H1 (cell line): ENCODE measurements at places on chromosomes 3 and 15.

DNA sequence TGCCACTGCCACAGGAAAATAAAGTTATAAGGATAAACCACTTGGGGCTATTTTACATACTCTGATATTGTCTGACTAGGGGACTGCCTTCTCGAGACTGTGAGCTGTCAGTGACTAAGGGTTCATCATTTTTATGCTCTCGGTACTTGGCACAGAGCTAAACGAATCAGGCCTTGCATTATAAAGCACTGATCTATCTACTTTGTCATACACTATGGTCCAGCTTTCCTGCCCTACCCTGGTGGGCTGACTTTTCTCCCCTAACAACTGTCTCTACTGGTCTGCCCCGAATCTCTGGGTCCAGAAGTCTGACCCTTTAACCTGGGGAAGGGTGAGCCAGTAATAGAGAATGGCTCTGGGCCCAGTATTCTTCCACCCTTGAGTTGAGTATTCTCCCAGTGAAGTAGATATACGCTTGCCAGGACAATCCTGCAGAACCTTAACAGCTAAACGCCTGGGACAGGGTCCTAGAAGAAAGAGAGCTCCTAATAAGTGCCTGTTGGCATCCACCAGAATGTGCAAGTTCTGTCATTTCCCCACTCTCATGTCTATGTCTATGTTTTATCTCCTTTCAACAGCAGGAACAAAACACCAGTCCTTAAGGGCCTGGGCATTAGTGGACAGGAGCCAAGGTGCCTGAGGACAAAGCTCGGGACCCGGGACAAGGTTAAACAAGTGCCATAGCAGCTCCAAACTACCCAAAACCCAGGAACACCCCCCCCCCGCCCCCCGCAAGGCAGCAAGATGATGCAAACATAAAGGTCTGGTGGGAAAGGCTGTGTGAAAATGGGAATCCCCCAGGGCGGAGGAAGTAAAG lies 1.2 kb downstream of the LARP6 start:
- DNase-seq, result no peak

DNA sequence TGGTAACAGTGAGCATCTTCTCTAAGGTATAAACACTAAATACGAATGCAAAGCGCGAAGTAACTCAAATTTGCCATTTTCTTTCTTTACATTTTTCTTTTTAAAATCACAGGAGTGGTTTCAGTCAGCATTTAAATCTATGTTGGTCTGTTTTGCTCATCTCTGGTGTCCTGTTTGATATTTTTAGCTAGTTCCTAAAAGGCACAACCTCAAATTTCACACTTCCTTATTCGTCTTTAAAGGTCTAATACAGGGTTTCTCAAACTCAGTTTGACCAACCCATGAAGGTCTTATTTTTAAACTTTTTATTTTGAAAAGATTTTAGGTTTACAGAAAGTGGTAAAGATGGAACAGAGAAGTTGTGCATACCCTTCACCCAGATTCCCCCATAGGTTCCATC lies 201.1 kb downstream of the MAGI1 start:
- no peak for DNase-seq

GRCh38 chr3:14765576-14766427 lies 53.0 kb upstream of the FGD5 start:
- DNase-seq, result no peak

DNA sequence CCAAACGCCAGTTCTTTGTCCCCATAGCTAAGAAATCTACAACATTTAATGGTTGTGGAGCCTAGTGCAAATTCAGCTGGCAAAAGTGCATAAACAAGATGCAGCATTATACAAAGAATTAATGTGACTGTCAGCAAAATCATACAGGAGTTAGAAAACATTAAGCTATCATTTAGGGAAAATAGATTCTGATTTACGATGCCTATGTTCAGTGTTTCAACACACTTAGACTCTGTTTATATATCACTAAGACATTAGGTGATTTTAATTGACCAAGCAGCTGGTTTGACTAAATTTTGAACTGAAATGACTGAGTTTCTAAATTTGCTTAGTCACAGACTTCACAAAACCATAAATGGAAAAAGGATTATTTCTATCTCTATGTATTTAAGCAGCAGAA lies 1076.8 kb downstream of the TBL1XR1 start:
- no peak for DNase-seq

GRCh38 chr3:123750659-123751420 lies 133.3 kb downstream of the MYLK start:
- DNase-seq, result no peak

GRCh38 chr15:93617443-93617842 lies 528.4 kb upstream of the RGMA start:
- DNase-seq, result no peak

GRCh38 chr3:144028798-144029411 lies 57.3 kb downstream of the DIPK2A start:
- no peak for DNase-seq

GRCh38 chr15:48966595-48967301 lies 3.0 kb upstream of the SHC4 start:
- DNase-seq, result no peak

- no peak for DNase-seq
Observed at GRCh38 chr3:47347217-47347801, 33.5 kb upstream of the PTPN23 start.

GRCh38 chr3:149895339-149895738 lies 75.4 kb downstream of the PFN2 start:
- no peak for DNase-seq

DNA sequence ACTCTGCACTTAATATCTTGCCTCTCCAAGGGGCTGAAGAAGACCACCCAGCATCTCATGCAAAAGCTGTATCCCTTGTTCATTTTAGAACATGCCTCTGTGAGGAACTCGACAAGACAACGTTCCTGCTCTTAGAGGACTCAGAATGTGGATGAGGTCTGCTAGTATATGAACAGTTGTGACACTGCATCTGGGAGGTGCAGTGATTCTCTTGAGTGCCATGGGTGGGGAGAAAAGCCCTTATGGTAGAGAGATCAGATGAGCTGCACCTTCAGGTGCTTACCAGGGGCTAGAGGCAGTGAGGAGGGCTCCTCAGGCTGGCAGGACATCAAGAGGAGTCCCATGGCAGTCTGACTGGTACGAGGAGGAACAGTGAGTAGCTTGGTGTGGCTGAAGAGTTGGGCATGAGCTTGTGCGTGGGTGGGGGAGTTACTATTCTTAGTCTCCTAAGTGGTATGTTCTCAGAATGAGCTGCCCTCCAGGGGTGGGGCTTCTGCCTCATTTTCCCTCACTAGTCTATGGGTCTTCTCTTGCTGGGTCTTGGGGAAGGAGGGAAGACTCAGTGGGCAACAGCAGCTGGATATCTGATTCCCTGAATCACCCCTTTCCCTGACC lies 56.7 kb upstream of the ATP2B2 start:
- DNase-seq, result peak; percentile 6

- DNase-seq, result peak; percentile 48
Observed at GRCh38 chr3:139491966-139492365, 15.7 kb upstream of the RBP2 start.

GRCh38 chr3:150348500-150348899 lies 59.6 kb upstream of the TSC22D2 start:
- no peak for DNase-seq

DNA sequence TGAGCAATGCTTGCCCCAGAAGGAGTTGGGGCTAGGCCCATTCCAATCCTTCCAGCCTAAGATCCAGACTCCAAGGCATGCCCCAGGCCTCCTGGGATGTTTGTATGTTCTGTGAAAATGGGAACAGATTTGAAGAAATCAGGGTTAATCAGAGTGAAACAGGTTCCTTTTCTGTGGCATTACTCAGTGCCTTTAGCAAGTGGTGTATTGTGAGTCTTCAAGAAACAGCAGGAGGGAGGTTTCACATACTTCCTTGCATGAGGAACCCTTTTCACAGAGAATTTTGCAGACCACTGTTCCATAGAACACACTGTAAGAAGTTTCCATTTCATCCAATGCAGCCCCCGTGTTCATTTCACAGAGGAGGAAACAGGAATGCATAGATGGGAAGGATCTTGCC lies 8.4 kb upstream of the CDC25A start:
- DNase-seq, result no peak

DNA sequence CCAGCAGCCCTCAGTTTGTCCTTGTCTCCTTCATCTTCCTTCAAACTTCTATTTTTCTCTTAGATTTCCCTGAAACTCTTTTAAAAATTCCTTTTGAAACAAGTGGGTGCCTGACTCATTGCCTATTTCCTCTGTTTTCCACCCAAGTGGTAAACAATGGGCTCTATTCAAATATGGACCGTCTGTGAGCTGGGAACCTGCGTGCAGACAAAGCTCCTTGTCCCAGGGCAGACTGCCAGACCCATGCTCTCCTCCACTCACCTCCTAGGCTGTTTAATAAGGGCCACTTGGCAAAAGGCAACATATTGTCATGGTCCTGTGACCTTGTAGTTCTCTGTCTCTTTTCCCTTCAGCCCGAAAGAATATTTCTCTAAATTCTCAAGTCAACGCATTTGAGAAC lies 332.7 kb upstream of the THBS1 start:
- no peak for DNase-seq

DNA sequence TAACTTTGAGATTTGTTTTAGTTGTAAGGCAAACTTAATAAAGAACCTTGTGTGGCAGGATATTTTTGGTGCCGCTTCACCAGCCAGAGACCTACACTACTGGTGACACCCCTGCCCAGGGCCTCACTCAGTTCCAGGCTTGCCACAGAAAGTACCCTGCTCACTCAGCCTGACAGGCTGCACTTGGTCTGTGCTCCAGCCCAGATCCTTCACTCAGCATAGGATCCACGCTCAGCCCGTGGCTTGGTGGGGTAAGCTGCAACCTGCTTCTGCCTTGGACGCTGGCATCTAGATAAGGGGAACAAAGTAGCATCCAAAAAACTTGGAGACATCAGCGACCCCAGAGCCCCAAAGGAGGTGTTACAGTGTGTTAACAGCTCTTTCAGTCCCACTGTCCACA lies 825.5 kb downstream of the EPHA3 start:
- DNase-seq, result no peak

DNA sequence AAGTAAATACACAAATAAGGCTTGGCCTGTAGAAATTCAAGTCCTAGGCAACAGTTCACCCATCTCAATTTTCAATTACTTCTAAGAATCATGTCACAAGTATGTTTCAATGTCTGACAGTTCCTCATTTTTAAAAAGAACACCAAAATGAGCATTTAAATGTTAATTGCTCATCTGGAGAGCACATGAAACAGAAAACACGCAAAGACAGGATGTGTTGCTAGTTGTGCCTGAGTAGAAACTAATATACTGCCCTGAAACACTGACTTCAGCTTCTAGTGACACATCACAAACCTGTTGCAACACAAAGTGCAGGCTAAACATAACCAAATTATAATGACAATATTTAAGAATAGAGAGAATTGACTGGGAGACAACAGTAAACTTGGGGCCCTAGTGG lies 167.3 kb upstream of the THBS1 start:
- DNase-seq, result no peak

DNA sequence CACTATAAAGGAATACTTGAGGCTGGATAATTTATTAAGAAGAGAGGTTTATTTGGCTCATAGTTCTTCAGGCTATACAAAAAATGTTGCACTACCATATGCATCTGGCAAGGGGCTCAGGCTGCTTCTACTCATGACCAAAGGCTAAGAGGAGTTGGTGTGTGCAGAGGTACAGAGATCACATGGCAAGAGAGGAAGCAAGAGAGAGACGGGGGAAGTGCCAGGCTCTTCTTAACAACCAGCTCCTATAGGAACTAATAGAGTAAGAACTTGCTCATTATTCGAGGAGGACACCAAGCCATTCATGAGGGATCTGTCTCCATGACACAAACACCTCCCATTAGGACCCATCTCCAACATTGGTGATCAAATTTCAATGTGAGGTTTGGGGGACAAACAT lies 6.0 kb upstream of the FNDC3B start:
- DNase-seq, result no peak

- DNase-seq, result no peak
Observed at GRCh38 chr3:3189102-3189727, 9.7 kb upstream of the CRBN start.

DNA sequence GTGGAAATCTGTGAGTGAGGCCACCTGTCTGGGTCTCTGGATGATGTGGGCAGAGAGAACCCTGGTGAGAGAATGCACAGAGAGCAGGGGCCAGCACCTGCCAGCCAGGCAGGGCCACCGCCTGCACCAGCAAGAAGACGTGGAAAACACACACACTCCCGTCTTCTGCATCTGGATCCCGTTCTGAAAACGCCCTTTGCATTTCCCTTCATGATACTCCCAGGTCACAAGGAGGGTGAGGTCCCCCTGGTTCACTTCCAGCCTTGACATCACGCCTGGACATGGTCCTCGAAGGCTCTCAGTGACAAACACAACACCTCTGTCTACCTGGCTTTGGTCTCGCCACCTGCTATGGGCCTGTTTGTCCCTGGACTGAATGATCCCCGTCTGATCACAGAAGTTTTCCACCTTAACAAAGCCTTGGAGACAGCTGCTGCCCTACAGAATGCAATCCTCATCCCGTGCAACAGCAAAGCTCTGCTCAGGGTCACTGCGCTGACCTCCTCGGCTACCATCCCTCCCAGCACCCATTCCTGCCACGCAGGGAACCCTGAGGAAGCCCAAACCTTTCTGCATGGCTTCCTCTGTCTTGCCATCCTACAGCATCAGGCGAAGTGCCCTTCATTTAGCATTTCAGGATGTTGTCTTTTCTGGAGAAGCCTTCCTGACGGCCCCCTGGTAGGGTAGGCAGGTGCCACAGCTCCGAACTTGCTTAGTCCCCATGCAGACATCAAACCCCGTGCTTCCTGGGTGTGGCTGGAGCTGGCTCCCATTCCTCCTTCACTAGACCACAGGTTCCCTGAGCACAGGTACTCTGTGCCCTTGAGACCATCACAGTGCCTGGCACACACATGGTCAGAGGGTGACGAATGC lies 122.5 kb downstream of the ATP10A start:
- DNase-seq, result no peak

- DNase-seq, result no peak
Observed at GRCh38 chr15:85687329-85687728, 107.4 kb downstream of the KLHL25 start.

DNA sequence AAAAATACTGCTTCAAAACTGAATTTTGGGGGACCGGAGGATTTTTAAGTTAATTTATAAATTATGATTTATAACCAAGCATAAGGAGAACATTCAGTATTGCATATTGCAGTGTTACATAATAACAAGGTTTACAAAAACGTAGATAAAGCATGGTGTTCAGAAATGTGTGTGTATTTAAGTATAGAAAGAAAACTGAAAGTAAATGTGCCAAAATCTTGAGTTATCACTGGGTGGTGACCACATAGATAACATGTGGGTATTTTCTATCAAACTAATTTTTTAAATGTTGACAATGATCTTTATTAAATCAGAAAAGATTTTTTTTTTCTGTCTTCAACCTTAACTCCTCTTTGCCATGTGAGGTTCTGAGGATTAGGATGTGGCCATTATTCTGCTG lies 32.6 kb downstream of the EIF2AK4 start:
- no peak for DNase-seq

GRCh38 chr15:89023311-89023961 lies 64.8 kb upstream of the ABHD2 start:
- DNase-seq, result no peak

DNA sequence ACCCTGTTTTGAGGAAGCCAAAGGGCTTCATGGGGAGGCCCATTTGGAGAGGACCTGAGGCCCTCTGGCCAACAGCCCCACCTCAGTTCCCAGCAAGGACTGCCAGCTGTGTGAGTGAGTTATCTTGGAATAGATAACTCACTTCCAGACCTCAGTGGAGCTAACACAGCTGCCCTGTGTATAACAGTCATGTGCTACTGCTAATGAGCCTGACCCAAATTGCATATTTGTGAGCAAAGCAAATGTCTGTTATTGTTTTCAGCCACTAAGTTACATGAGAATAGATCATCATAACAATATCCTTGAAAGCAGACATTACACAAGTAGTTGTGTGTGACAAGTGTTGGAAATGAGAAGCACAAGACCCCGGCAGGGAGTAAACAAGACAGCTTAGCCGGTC lies 355.8 kb downstream of the MCTP2 start:
- DNase-seq, result no peak
